ENCODE measurements at places on chromosomes 11 and 22.

GRCh38 chr11:109208121-109208520, 213.9 kb upstream of the C11orf87 start:
- no peaks in the 10 kb centered on the region for H3K36me3 ChIP-seq
- H3K27ac ChIP-seq = no peak overlapping the region
- no peak for DNase-seq
- no peak overlapping the region for H3K4me3 ChIP-seq
- H3K27me3 ChIP-seq = peaks cover 2% of the 10 kb centered on the region

GRCh38 chr22:40751250-40751649, 67.9 kb downstream of the SLC25A17 start:
- H3K36me3 ChIP-seq = no peaks in the 10 kb centered on the region
- DNase-seq = no peak
- no peaks in the 10 kb centered on the region for H3K27me3 ChIP-seq
- no peaks in the 10 kb centered on the region for H3K4me1 ChIP-seq

DNA sequence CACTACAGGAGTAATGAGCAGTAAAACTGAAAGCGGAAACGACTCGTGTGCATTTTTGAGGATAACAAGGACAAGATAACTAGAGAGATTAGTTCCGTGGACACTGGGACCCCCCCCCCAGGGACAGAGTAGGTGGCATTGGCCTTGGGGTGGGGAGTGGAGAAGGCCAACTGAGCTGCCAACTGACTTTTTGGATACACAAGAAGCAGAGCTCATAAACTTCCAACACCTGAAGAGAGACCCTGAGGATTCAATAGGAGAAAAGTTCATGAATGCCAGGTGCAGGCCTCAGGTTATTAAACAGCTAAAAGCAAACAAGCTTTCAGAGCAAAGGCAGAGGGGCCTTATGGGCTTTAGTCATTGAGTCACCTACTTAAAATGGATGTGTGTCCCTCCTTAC, 17.6 kb upstream of the PRSS23 start:
- H3K4me3 ChIP-seq = no peak overlapping the region
- DNase-seq = no peak
- H3K27ac ChIP-seq = no peak overlapping the region
- peaks cover 10% of the 10 kb centered on the region for H3K27me3 ChIP-seq
- no peaks in the 10 kb centered on the region for H3K36me3 ChIP-seq

DNA sequence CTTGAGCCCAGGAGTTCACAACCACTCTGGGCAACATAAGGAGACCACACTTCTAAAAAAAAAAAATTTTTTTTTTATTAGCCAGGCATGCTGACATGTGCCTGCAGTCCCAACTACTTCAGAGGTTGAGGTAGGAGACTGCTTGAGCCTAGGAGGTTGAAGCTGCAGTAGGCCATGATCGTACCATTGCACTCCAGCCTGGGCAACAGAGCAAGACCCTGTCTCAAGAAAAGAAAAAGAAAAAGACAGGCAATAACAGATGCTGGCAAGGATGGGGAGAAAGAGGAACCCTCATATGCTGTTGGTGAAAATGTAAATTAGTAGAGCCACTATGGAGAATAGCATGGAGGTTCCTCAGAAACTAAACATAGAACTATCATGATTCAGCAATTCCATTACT, 64.8 kb downstream of the PAK1 start:
- H3K36me3 ChIP-seq = no peaks in the 10 kb centered on the region
- DNase-seq = no peak
- H3K4me3 ChIP-seq = no peak overlapping the region
- H3K27ac ChIP-seq = no peak overlapping the region

GRCh38 chr11:113572136-113572735, 97.0 kb upstream of the DRD2 start:
- peaks cover 10% of the 10 kb centered on the region for H3K27me3 ChIP-seq
- no peak overlapping the region for H3K4me3 ChIP-seq
- H3K4me1 ChIP-seq = peaks cover 1% of the 10 kb centered on the region
- no peak for DNase-seq
- no peak overlapping the region for H3K27ac ChIP-seq
- no peaks in the 10 kb centered on the region for H3K36me3 ChIP-seq

DNA sequence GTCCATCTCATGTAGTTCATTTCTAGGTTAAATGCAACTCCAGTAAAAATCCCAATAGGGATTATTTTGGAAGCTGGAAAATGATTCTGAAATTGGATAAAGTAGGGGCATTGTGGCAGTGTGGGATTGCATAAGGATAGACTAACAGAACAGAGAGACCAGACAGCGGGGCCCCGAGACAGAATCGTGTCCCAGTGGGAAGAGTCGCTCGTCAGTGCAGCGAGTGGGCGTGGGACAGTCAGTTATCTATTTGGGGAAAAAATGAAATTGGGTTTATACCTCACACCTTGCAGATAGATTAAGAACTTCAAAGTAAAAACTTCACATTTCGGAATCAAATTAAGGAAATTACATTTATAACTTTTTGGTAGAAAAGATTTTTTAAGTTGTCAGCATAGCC, 10.6 kb downstream of the SART1 start:
- H3K4me1 ChIP-seq = peaks cover 25% of the 10 kb centered on the region
- no peak overlapping the region for H3K27ac ChIP-seq
- no peak for DNase-seq

GRCh38 chr11:63868399-63869064, 29.6 kb downstream of the MARK2 start:
- no peaks in the 10 kb centered on the region for H3K27me3 ChIP-seq
- H3K27ac ChIP-seq = peak overlapping the region; percentile 91
- DNase-seq = no peak
- peak overlapping the region; percentile 83 for H3K4me3 ChIP-seq
- peaks cover 83% of the 10 kb centered on the region for H3K4me1 ChIP-seq
- H3K36me3 ChIP-seq = no peaks in the 10 kb centered on the region

GRCh38 chr22:17867160-17867785, 93.0 kb upstream of the BID start:
- H3K4me3 ChIP-seq = no peak overlapping the region
- no peak for DNase-seq
- H3K27ac ChIP-seq = no peak overlapping the region
- H3K27me3 ChIP-seq = no peaks in the 10 kb centered on the region
- no peaks in the 10 kb centered on the region for H3K4me1 ChIP-seq

DNA sequence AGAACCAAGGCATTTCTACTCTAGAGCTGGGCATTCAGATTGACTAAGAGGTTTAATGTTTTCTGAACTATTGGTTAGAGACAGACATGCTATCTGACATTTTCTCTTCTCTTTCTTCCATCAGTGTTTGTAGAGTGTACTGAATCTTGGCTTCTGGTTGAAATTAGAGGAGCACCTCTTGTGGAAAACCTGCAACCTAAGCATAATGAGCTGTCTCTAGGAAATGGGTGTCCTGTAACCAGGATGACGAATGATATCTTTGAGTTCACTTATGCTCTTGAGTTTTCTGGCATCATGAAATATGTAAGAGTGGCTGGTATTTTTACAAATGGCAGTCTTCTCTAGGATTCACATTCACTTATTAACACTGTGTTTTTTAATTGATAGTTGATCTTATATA, 19.4 kb downstream of the OOSP4A start:
- no peak for DNase-seq
- H3K4me1 ChIP-seq = no peaks in the 10 kb centered on the region
- no peaks in the 10 kb centered on the region for H3K36me3 ChIP-seq
- H3K27ac ChIP-seq = no peak overlapping the region
- H3K27me3 ChIP-seq = peaks cover 7% of the 10 kb centered on the region

DNA sequence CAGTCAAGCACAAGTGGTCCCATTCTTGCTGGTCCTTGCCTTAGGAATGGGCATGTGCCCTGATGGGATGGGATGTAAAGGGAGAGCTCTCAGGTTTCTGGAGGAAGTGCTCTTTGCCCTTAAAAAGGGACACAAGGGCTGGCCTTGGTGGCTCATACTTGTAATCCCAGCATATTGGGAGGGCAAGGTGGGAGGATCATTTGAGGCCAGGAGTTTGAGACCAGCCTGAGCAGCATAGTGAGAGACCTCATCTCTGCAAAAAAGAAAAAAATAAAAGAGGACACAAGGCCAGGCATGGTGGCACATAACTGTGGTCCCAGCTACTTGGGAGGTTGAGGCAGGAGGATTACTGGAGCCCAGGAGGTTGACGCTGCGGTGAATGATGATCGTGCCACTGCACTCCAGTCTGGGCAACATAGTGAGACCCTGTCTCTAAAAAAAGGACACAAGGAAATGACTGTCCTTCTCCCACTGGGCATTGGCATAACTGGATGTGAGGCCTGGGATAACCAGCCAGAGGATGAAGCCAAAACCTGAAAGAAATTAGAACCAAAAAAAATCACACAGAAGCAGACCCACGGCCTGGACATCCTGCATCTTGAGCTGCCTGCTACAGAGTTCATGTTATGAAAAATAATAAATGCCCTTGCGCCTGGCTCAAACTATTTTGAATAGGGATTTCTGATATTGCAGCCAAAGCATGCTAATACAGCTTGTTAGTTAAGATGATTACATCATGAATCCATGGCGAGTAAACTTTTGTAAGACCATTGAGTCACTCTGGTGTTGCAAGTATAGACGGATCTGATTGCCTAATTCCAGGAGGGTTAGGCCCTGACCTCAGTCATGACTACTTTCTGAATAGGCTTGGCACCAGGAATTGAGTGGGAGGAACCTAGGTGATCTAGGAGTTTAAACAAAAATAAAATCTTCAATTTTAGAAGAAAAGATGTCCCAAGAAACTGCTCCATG, 12.9 kb upstream of the CRKL start:
- H3K27ac ChIP-seq = no peak overlapping the region
- H3K4me3 ChIP-seq = no peak overlapping the region
- no peaks in the 10 kb centered on the region for H3K27me3 ChIP-seq
- no peaks in the 10 kb centered on the region for H3K36me3 ChIP-seq
- no peak for DNase-seq

All from naive thymus-derived CD8-positive, alpha-beta T cell (primary cell).